ENCODE measurements at places on chromosomes 5 and 9.

DNA sequence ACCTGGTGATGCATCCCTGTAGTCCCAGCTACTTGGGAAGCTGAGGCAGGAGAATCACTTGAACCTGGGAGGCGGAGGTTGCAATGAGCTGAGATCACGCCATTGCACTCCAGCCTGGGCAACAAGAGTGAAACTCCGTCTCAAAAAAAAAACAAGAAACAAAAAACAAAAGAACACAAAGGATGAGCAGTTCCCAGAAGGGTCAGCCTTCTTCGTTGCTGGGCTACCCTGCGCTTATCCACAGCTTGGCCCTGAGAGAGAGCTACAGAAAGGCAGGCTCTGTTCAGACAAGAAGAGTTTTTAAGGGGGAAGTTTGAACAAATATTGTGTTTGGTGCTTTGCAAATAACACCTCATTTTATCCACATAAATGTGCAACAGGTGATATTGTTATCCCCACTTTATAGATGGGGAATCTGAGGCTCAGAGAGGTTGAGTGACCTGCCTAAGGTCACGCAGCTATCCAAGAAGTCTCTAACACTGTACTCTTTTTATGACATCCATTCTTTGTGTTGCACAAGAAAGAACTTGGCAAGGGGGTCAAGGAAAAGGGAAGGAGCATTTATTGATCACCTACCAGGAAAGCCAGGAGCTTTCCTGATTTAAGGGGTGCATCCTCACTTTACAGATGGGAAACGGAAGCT lies 63.7 kb upstream of the NEURL1B start:
- DNase-seq, result no peak

- DNase-seq, result no peak
Observed at GRCh38 chr9:126605792-126606482, 7.8 kb upstream of the LMX1B start.

GRCh38 chr9:107112707-107113243 lies 170.3 kb upstream of the RAD23B start:
- no peak for DNase-seq

- no peak for DNase-seq
Observed at GRCh38 chr9:98199388-98200033, 7.1 kb upstream of the CORO2A start.

- DNase-seq, result peak; percentile 8
Observed at GRCh38 chr5:134084570-134084969, 29.9 kb upstream of the TCF7 start.

DNA sequence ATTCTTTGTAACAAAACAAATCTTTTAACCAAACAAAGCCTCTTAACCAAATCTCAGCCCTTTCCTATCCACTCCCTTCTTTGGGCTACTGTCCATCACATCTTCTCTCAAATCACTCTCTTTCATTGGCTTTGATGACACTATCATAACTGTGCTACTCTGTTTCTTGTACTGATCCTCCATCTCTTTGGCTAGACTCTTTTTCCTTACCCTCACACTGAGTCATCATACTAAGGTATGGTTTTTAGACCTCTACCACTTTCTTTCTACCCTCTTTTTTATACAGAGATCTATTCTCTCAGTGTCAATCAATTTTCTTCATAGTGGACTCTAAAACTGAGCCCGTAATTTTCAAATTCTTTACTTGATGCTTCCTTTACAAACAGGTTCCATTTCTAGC lies 174.9 kb downstream of the RAPGEF6 start:
- no peak for DNase-seq

- no peak for DNase-seq
Observed at GRCh38 chr9:127732444-127732843, 2.6 kb downstream of the TOR2A start.

DNA sequence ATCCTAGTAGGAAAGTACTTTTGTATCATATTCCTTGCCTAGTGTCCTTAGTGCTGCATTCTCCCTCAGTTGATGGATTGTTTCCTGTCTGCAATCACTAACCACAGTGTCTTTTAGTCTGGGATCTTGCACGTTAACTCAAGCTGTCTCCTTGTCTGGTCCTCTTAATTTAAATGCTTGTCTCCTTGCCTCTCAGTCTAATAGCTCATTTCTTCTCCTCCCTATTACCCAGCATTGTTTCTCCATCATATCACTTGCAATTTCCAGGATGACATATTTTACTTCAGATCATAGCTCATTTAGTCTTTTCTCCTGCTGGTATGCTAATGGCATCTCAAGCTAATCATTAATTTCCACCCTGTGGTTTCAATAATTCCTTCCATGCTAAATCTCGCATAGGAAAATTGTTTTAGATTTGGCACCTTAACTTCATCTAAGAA lies 2052.0 kb upstream of the C9orf72 start:
- no peak for DNase-seq

GRCh38 chr5:152259702-152260101 lies 145.4 kb downstream of the NMUR2 start:
- peak; percentile 2 for DNase-seq

DNA sequence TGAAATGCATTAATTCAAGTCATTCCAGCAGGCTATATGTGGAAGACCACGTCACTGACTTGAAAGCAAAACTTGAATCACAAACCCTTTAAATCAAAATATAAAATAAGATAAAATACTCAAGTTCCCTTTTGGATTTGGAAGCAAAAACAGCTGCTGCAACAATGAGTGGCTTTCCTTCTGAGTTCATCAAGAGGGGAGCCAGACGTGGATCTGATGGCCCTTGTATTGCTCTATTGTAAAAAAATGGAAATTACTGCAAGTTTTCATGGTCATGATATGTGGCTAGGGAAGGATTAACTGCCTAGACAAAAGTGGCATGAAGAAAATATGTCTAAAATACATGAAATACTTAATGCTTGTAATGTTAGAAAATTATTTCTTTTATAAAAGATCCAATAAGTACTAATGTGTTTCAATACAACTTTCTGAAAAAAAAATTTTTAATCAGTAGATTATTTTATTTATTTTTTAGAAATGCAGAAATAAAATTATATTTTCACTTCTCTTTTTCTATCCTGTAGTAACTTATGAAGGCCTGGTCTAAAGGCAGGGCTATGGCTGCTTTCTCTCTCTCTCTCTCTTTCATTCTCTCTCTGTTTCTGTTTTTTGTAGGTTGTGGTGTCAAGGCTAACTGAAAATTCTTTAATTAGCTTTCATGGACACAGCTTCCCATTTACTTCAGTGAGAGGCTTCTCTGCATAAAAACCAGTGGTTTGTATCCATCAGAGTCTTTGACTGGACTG lies 24.0 kb downstream of the LIX1 start:
- no peak for DNase-seq

DNA sequence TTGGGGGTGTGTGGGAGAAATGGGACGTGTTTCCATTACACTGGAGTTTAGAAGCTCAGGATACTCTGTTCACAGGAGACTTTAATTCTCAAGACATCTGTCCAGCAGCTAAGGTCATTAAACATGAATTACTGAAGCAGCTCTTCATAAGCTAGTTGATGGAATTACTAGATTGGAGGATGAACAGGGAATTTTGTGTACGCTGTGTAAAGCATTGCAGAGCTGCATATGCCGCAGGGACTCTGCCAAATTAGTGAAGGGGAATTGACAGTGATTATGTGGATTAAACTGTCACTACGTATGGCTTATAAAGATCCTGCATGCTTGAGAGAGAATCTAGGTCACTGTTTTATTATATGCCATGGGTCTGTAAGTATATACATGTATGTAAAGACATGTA lies 177.5 kb upstream of the TBC1D2 start:
- no peak for DNase-seq

DNA sequence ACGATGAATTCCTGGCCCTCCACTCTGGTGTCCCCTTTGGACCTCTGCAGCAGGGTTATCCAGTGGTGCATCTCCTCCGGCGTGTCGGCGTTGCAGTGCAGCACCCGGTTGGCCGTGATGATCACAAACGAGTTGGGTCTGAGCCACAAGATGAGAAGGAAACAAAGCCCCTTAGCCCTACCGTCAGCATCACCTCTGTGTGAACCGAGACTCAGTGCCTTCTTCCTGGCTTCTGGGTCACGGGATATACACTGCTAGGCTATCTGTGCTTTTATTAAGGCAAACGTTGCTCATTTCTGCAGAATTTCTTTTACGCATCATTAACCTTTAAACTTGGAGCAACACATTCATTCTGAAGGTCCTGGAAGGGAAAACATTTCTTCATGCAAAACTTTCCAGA lies 65.1 kb upstream of the RETREG1 start:
- DNase-seq, result no peak

- no peak for DNase-seq
Observed at GRCh38 chr5:178115136-178115813, 1.9 kb downstream of the N4BP3 start.

DNA sequence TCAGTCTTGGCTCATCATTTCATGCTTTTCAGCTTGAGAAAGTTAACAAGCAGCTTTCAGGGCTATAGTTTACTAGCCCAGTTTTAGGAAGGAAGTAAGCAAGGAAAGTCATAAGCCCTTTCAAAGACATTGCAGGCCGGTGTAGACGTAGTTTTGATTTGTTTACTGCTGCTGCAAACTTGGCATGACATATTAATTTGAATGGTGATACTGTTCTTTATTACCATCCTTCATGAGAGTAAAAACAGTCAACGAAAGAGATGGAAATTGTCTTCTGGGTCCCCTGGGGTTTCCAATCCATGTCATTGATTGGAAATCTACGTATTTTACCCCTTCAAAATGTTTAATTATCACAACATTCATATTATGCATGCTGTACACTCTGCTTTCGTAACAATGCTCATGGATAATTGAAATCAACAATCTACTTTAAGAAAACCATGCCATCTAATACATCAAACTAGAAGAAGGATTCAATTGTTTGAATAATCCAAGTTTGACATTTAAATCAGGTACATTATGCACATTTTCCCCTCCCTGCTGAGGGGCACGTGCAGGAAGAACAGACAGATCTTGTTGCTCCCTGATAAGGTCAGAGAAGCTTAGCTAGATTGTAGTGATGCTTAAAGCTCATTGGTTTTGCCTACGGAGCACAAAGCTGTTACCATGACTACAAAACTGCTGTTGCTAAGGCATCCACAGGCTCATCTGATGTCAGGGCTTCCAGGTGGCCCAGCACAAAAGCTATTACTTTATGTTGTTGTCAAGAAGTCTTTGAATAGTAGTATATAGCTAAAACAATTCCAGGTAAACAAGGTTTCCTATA lies 139.9 kb upstream of the PRLR start:
- DNase-seq, result no peak

GRCh38 chr9:129036241-129036922 lies at the start of gene MIGA2:
Gene MIGA2, plus strand, starts transcription at chr9:129036626. Its CDS starts 3,969 bp downstream, at chr9:129040595.
- peak; percentile 100 for DNase-seq

DNA sequence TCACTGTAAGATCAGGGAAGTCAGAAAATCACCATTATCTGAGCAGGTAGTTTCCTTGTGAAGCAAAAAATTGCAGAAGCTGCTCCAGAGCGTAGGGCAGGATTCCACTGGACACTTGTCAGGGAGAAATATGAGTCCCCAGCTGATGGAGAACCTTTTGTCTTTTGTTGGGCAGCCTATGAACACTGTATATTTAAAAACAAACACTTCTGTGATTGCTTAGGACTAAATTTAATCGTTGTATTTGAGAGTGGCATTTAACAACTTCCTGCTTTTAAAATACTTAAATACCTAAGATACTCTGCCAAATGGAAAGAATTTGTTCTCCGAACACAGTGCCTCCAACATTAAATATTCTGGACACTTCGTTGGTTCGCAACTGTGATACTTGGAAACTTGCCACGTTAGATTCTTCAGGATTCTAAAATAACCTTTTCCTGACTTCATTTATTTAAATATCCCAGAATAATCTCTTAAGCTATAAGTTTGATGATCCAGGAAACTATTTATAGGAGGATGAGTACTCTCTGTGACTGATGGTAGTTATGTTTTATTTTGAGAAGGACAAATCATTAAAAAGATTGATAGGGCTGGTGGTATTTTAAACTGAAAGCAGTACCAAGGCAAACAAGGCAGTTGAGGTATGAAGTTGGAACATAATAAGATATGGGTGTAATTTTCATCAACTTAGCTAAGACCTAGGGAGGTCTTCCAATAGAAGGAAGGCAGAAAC lies 2.7 kb upstream of the HSPA4 start:
- no peak for DNase-seq

- DNase-seq, result no peak
Observed at GRCh38 chr5:55851675-55851979, 470 bp downstream of the IL31RA start.

GRCh38 chr5:173197375-173197891 lies 37.6 kb downstream of the NKX2-5 start:
- DNase-seq, result no peak

DNA sequence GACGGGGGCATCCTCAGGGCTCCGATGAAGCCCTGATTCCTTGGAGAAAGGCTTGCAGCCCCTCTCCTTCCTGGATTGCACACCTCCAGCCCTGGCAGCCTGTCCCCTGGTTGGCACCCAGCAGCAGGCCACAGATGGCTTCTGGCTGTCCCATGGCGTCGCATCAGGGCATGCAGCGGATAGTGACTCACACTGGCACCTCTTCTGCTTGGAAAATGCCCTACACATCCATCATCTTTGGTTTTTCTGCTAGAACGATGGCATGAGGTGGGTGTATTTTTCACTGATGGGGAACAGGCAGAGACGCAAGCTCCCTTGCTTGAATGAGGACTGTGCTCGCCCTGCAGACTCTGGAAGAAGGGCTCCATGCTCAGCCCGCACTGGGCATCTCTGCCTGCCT lies 23.2 kb upstream of the IER5L start:
- no peak for DNase-seq

DNA sequence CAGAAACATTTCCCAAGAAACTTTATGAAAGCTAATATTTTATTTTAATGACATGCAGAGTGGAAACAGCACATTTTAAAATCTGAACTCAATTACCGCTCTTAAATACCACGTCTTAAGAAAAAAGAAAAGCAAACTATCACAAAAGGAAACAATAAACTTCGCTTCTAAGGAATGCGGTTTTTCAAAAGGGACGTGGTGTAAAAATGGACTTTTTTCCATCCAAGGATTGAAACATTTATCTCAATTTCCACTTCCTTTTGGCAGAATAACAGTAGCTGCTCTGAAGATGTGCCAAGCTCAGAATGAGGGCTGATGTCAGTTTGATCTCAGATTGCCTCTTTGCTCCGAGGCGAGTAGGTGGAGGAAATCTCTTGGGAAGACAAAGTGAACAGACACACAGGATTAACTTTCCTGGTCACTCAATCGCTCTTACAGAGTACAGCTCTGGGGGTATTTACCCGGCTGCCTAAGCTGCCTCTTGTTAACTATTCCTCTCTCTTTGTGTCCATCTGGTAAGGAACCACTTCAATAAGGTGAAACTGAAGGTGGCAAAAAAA lies 158.5 kb downstream of the TRPM6 start:
- no peak for DNase-seq

GRCh38 chr5:66151030-66151429 lies 6.9 kb downstream of the SREK1 start:
- DNase-seq, result no peak

GRCh38 chr5:35436400-35437057 lies 181.1 kb upstream of the SPEF2 start:
- DNase-seq, result peak; percentile 8

- DNase-seq, result no peak
Observed at GRCh38 chr9:104794070-104794469, 30.1 kb downstream of the NIPSNAP3B start.

GRCh38 chr5:14153932-14154731 lies 11.0 kb downstream of the TRIO start:
- no peak for DNase-seq

GRCh38 chr9:15211815-15212495 lies 95.1 kb downstream of the TTC39B start:
- no peak for DNase-seq

GRCh38 chr9:33740075-33740474 lies 55.3 kb upstream of the PRSS3 start:
- no peak for DNase-seq

All from erythroblast (primary cell).